Posterior vena cava (tissue), 2 donors: ENCODE measurements at places on chromosomes 4 and X. TPM values are rescaled to one million over a fixed set of nuclear protein-coding genes. Genes with fewer than 3 reads are reported as not detected.

DNA sequence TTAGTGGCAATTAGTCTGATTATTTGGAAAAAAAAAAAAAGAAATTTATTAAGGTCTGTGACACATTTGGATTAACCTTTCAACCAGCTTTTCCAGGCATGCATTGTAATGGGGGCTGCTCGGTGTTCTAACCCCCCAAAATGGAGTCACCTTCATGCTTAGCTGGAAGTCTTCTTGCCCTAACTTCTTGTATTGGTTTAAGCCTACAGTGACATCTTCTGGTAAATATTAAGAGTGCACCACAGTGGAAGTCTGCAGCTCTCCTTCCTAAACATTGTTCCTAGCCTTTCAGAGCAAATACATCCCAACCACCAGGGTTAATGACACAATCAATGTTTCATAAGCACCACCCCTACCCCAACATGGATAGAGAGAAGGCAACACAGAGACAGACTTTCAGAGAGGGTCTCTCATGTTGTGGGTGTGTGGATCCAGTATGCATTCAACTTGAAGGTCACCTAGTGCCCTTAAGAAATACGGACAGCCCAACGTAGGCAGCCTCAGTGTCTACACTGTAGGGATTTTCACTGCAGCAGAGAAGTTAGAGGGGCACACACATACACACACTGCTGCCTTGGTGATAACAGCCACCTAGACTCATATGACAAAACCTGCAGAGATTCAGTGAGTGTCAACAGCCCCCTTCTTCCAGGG is 142.9 kb upstream of the MBNL3 start:
- DNase-seq = no peak

GRCh38 chr4:11271263-11271662 is 157.4 kb downstream of the HS3ST1 start:
- DNase-seq = no peak

GRCh38 chr4:74283614-74284013 is 24.7 kb upstream of the EPGN start:
- no peak for DNase-seq

GRCh38 chr4:121789455-121789854 is 11.7 kb upstream of the EXOSC9 start:
- no peak for DNase-seq

GRCh38 chr4:185936650-185937376 is 124.8 kb upstream of the SORBS2 start:
- DNase-seq = no peak

DNA sequence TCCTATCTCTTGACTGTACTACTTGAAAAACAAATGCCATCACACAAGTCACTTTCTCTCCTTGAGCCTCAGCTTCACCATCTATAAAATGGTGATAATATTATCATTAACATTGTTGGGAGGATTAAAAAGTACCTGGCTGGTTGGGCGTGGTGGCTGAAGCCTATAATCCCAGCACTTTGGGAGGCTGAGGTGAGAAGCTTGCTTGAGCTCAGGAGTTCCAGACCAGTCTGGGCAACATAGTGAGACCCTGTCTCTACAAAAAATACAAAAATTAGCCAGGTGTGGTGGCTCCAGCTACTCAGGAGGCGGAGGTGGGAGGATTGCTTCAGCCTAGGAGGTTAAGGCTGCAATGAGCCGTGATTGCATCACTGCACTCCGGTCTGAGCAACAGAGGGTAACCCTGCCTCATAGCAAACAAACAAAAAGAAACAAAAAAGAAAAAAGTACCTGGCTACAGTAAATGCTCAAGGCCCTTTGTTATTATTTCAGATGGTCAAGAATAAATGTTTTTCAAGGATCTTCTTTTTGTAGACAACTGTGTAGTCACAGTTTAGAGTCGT is 120.3 kb downstream of the CHRNA9 start:
- DNase-seq = no peak

DNA sequence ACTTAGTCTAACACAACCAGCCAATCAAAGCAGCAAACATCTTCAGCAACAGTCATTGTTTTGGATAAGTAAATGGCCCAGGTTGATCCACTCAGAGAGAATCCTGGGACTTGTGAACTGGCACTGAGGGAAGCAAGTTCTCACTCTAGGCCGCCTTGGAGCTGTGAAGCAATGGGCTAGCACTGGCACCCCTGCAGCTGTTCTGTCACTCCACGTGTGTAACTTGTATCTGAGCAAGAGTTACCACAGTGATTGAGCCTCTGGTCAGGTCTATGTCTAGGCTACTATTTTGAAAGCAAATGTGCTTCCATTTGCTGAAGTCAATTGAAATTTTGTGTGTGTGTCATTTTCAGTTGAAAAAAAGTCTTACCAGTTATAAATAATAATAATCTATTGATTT is 57.2 kb upstream of the HS3ST1 start:
- DNase-seq = no peak

GRCh38 chr4:109559983-109560686 is at the start of gene MCUB:
Gene MCUB (plus strand): TSS chr4:109560246. CDS start chr4:109560338, 92 bp downstream.
- peak; percentile 97 for DNase-seq

- DNase-seq = no peak
Measured at GRCh38 chr4:123893011-123893981, 496.7 kb downstream of the SPRY1 start.

DNA sequence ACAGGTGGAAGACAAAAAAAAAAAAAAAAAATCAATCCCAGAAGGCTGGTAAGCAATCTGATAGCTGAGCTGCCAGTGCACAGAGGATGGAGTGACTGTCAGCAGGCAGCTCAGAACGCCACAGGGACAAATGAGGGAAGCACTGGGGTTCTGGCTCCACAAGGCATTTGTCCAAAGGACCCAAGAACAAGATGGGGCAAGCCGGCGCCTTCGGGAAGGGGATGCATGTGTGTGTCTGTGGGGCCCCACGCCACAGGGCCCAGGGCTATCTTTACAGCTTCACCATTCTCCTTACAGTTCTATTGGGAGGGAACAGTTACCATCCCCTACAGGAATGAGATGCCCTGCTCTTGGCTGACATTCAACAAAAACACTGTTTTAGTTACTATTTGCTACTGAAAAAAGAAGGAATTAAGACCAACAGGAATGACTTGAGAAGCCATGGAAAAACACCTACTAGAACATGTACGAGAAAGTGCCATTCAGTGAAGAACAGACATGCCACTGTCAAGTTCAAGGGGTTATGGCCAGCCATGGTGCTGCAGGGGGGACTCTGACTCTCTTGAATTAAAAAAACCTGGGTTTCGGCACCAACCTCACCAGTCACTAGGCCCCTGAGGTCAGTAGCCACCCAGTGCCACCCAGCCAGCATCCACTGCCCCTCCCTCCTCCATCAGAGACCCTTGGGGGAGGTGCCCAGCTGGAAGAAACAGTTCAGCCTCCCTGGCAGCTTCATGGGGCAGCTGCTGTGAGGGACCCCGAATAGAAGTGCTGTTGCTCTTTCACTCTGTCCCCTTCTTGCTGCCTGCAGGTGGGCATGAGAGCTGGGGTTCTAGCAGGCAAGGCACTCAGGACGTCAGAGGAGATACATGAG is 18.5 kb downstream of the WDR1 start:
- no peak for DNase-seq

- peak; percentile 87 for DNase-seq
Measured at GRCh38 chr4:1720163-1720983, 750 bp downstream of the TMEM129 start.

DNA sequence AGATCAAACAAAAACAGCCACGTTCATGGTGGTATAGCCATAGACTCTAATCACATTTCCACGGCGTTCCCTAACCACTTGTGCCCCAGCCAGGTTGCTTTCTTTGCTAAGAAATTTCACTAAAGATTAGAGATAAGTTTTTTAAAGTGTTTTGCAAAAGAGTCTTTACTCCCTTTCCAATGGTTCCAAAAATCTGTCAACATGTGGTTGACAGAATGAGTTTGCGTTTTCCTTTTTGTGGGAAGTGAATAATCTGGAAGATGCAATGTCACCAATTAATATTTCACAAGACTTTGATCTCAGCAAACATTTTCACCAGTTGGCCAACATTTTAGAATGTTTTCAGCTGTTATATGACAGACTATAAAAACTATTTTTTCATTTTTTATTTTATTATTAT is 35.3 kb downstream of the CXCL1 start:
- DNase-seq = no peak

DNA sequence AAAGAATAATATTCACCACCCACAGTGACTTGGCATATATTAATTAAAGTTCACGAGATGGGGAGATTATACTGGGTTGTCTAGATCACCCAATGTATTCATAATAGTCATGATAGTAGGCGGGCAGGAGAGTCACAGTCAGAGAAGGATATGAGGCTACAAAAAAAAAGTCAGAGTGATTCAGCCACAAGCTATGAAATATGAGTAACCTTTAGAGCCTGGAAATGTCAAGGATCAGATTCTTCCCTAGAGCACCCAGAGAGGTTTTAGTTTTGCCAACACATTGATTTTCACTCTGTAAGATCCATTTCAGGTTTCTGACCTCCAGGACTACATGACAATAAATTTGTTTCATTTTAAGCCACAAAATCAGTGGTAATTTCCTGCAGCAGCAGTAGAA is 501.9 kb downstream of the GABRG1 start:
- DNase-seq = no peak

DNA sequence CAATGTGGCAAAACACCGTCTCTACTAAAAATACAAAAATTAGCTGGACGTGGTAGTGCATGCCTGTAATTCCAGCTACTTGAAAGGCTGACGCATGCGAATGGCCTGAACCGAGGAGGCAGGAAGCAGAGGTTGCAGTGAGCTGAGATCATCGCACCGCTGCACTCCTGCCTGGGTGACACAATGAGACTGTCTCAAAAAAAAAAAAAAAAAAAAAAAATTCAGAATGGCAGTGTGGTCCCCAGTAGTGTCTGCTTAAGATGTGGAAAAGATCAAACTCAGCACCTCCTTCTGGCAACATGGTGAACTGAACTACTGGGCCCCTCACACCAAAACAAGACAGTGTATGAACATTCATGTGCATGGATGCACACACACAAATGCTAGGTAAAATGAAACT is 32.2 kb downstream of the SMS start:
- no peak for DNase-seq

GRCh38 chr4:51930557-51930956 is 87.6 kb downstream of the DCUN1D4 start:
- DNase-seq = no peak

GRCh38 chr4:165592386-165592785 is 213.6 kb downstream of the CPE start:
- no peak for DNase-seq

DNA sequence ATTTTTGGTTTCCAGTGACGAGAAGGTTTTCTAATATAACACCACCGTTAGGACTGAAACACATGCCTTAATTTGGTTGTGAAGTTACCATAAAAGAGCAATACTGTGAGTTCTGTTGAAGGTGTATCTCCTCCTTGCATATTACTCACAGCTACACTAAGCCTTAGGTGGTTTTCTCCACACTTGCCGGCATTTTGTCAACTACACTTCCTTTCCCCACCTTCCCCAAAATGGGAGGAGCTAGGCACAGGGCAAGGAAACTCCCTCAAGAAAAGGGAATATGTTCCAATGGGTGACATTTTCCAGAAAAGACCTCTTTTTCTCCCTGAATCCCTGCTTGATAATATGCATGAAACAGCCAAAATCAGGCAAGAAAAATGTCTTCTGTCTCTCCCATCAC is 44.8 kb downstream of the RELL1 start:
- no peak for DNase-seq

- DNase-seq = no peak
Measured at GRCh38 chr4:13562876-13563275, 18.6 kb upstream of the NKX3-2 start.

DNA sequence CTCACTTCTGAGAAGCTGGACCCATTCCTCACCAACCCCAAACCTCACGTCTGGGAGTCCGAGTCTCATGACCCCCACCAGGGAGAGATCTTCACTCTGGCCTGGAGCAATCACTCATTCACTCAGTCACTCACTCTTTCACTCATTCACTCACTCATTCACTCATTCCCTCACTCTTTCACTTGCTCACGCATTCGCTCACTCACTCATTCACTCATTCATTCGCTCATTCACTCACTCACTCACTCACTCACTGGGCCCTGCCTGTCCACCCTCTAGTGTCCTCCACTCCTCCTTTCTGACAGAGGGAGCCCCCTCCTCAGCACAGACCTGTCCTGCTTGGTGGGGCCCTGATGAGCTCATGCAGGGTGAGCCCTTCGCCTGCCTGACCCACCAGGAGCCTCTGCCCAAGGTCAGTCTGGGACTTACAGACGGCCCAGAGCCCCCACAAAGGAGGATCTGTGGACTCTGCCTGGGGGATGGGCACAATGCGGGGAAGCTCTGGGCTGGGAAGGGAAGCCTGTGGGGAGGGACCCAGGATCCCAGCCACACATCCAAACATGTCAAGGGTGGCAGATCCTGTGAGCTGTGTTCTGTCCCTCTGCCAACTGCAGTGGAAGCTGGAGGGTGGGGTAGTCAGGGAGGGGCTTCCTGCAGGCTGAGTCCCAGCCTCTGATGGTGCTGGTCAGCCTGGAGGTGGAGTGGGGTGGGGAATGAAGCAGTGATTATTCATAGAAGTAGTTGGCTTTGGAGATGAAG is 18.5 kb downstream of the CPZ start:
- no peak for DNase-seq

- no peak for DNase-seq
Measured at GRCh38 chr4:74517996-74518395, 73.1 kb downstream of the AREG start.

- no peak for DNase-seq
Measured at GRCh38 chr4:140932501-140933045, 176.4 kb upstream of the TBC1D9 start.

- DNase-seq = no peak
Measured at GRCh38 chr4:76293772-76294171, 12.8 kb upstream of the STBD1 start.

DNA sequence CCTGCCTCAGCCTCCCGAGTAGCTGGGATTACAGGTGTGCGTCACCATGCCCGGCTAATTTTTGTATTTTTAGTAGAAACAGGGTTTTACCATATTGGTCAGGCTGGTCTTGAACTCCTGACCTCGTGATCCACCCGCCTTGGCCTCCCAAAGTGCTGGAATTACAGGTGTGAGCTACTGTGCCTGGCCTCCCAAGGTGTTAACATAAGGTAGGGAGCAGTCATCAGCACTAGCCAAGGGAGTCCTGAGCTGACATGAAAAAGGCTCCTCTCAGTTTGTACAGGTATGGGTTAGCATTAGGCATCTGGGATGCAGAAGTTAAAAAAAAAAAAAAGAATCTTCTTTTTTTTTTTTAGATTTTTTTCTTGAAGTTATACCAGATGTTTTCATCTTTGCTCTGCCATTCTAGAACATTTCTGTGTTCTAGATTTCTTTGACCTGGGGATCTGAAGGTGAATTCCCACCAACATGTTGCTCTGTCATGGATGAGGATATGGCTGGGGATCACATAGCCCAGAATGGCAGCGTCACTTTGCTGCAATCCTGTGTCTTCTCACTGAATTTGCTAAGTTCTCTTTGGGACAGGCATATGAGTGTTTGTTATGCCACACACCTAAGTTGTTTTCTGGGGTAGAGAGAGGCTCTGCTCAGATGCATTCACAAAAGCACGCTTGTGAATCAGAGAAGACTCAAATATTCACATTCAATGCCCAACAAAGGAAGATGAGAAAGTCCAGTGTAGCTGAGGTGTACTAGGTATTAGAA is 24.4 kb upstream of the PLA2G12A start:
- DNase-seq = no peak

The SPP1 gene
- 553 TPM for total RNA-seq

The PCDH18 gene
- 33.7 TPM for total RNA-seq

The GPC3 gene
- total RNA-seq = 11.3 TPM

The CISD2 gene
- total RNA-seq = 22.5 TPM

The SLC6A14 gene
- total RNA-seq = not detected

The DUSP9 gene
- not detected for total RNA-seq

The ARHGAP36 gene
- not detected for total RNA-seq

The CSN1S1 gene
- not detected for total RNA-seq

The TRIM2 gene
- 28.2 TPM for total RNA-seq

The TCEAL7 gene
- total RNA-seq = 7.5 TPM
